Stimulated activated CD8-positive, alpha-beta memory T cell treated with anti-CD3 and anti-CD28 coated beads, Interleukin-15, amount 100 ng/mL, for 24 hours (primary cell): ENCODE measurements at places on chromosomes 5 and 9.

GRCh38 chr5:165370794-165371193 lies 1865.4 kb downstream of the MAT2B start:
- no peak for DNase-seq

DNA sequence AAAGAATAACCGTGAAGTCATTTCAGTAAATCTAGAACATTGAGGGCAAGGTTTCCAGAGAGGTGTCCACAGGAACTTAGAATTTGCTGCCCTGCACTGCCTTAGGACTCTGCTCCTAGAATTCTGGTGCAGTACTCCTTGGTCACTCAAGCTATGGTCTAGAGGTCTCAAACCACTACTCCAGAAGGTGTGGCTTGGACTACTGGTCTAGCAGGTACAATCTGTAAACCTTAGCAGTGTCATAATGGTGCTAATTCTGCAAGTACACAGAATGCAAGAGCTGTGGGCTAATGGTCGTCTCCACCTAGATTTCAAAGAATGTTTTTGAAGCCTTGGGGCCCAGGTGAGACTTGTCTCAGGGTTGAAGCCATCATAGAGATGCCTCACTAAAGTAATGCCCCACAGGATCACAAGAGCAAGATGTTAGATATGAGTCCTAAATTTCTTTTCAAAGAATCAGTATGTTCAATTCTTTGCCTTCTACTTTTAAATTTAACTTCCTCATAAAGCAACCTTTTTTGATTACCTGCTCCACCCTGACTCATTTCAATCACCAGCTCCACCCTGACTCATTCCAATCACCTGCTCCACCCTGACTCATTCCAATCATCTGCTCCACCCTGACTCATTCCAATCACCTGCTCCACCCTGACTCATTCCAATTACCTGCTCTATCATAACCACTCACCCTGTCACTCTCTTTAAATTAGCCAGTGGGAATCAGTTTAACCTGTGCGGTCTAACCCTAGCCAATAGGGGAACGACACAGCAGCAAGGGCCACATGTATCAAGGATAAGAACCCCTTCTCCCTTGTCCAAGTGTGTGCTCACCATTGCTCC lies 1111.8 kb upstream of the ACO1 start:
- no peak for DNase-seq

GRCh38 chr5:180133971-180134508 lies 62.5 kb upstream of the RNF130 start:
- DNase-seq, result no peak

GRCh38 chr5:143812085-143812705 lies at the start of gene HMHB1:
TSS of gene HMHB1 (plus strand) at chr5:143812161.
- no peak for DNase-seq

DNA sequence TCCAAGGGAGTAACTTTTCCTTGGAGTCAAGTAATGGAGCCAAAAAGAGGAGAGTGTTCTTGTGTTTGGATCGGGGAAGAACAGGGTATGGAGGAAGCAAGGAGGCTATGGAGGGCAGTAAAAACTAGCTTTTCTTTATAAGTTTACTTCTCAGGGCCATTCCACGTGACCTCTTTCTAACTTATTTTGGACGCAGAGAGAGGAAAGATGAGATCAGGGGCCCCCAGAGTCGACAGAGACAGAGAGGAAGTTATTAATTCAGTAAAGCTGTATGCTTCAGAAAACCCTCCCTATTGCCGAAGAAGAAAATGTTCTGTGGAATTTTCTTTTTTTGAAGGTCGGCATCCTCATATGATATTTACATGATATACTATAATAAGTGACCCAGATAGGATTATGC lies 233.8 kb upstream of the MPDZ start:
- DNase-seq, result no peak

DNA sequence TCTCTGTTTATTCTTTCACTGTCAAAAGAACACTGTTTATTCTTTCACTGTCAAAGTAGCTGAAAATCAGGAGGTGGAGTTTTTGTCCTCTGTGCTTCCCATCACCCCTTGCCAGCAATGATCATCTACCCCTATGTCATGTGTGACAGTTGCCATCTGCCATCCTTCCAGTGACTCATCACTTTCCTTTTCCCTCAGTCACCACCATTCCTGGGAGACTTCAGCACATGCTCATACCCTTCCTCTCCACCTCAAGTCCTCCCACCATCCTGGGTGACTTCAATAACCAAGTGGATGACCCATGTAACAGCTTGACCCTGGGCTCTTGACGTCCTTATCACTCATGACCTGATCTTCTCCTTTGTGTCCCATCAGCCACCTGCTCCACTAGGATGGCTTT lies 43.3 kb upstream of the RASEF start:
- DNase-seq, result no peak

DNA sequence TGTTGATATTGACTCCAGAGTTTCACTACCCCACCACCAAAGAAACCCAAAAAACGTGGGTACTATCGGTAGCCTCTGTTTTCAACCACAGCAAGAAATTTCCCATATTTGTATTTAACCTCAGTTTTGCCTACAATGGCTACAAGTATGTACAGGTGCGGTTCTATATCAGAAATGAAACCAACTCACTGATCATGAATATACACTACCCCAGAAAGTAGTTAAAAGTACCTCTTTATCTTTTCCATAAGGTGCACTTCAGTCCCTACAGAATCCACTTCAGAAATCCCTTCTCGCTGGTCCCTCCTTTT lies 140.6 kb upstream of the SLC12A2 start:
- no peak for DNase-seq

- no peak for DNase-seq
Observed at GRCh38 chr5:67222243-67223025, 25.8 kb upstream of the CD180 start.

DNA sequence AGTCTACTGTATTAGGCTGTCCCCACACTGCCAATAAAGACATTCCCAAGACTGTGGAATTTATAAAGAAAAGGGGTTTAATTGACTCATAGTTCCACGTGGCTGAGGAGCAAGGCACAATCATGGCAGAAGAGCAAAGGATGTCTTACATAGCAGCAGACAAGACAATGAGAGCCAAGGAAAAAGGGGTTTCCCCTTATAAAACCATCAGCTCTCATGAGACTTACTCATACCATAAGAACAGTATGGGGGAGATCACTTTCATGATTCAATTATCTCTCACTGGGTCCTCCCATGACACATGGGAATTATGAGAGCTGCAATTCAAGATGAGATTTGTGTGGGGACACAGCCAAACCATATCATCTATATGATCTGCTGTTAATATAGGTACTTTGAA lies 14.8 kb upstream of the FSTL4 start:
- DNase-seq, result no peak

- DNase-seq, result no peak
Observed at GRCh38 chr9:7613931-7614330, 185.6 kb downstream of the DMAC1 start.

GRCh38 chr5:137016783-137017324 lies 482.3 kb downstream of the SPOCK1 start:
- no peak for DNase-seq

GRCh38 chr5:172043865-172044264 lies 37.4 kb upstream of the FBXW11 start:
- DNase-seq, result no peak

DNA sequence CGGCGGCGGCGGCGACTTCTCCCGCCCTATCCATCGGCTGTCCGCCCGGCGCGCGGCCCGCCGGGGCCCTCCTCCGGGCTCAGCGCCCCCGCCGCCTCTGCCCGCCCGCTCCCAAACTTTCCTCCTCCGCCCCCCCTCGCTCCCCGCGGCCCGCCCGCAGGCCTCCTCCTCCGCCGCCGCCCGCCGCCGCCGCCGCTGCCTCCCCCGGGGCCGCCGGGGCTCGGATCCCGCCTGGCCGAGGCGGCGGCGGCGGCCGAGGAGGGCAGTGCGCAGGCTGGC lies 460 bp upstream of the PBX3 start:
- DNase-seq, result no peak

DNA sequence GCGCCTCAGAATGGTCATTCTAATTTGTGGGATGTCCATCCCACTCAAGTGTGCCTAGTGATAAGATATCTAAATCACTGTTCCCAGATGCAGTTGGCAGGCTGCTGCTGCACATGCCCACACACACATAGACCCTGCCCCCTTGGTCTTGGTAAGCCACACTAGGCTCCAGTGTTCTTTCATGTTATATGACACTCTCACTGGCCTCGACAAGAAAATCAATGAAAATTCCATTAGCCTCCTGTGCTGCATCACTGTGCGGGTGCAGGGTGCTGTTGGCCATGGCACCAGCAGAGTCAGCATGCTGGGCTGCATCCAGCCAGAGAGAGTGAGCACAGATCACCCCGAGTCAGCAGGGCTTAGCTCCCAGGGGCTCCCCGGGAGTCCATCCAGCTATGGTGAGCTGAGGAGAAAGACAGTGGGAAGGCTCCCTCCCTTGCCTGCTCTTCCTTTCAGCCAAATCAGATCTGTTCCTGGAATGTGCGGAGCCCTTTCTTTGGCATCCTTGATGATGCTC lies 59.9 kb downstream of the ABLIM3 start:
- no peak for DNase-seq

- DNase-seq, result no peak
Observed at GRCh38 chr5:153964191-153964879, 74.4 kb downstream of the FAM114A2 start.

DNA sequence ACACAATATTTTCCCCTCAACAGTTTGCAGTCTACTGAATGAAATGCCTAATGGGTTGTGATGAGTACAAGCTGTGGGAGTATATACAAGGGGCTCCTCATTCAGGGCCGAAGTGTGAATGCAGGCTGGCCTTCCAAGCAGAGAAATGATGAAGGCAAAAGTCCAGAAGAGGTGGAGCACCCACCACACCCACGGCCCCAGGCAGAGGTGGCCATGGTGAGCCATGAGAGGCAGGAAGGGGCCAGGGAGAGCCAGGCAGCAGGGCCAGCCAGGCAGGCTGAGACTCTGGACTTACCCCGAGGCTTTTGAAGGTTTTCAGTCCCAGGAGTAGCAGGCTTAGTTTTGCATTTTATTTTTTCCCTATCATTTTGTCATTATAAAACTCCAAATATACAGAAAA lies 218.1 kb downstream of the AUH start:
- no peak for DNase-seq

- no peak for DNase-seq
Observed at GRCh38 chr5:145025775-145026174, 809.4 kb downstream of the PRELID2 start.

GRCh38 chr5:170420806-170421412 lies 31.7 kb upstream of the KCNMB1 start:
- no peak for DNase-seq

DNA sequence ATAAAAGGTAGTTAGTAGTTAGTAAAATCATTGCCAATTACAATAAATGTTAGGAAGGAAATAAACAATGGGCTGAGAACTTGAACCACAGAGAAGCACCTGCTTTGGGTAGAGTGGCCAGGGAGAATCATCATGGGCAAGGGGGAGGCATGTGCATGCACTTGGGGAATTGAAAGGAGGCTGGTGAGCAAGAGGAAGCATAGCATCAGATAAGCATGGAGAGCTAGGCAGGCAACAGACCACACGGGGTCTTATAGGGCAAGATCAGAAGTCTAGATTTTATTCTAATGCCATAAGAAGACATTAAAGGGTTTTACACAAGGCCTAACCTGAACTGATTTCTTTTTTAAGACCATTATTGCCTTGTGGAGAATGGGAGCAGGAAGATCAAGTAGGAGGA lies 93.4 kb downstream of the PIP5K1B start:
- no peak for DNase-seq

DNA sequence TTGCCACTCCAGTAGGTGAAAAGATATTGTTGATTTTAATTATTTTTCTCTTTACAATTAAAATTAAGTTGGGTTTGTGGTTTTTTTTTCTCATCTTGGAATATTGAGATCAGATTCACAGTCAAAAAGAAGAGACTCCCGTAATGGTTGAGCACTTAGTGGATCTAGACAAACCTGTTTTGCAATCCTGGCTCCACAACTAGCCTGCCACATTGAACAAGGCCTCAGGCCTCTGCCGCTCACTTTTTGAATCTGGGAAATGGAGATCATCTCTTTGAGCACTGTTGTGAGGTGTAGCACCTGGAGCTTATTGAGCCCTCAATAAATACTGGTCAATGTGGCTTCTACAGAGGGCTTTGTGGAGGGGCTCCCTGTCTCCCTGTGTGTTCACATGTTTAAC lies 37.1 kb upstream of the RARS1 start:
- DNase-seq, result no peak

GRCh38 chr5:6088706-6089105 lies 289.6 kb downstream of the MED10 start:
- DNase-seq, result no peak

- DNase-seq, result no peak
Observed at GRCh38 chr5:180623411-180623834, 26.0 kb downstream of the FLT4 start.

DNA sequence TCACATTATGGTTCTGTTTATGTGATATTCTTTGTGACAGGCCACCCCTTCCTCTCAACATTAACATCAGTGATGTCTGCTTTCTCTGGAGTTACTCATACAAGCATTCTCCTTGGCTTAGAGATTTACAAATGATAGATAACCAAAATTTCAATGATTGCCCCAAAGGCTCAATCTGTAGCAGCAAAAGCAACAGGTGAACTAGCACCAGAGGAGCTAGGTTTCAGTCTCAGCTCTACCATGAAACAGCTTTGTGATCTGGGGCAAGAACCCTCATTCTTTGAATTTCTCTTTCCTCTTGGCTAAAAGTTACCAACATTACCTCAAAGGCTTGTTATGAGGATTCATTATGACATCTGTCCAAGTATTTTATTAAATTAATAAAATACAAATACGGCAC lies 120.5 kb downstream of the PPP2R2B start:
- no peak for DNase-seq

DNA sequence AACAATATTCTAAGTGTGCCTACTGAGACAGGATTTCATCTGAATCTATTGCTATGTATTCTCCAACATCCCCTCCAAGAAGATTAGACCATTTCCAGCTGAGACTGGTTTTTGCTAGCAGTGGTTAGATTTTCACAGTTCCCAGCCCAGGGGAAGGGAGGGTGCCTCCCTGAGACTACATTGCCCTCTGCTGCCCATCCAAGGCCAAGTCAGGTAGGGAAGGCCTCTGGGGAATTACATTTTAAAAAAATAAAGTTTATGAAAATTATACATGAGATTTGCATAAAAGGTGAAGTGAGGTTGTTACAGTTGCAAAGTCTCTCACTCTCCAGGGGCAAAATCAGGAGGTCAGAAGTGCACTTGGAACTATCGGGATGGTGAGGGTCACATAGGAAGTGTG lies 28.0 kb upstream of the SYK start:
- no peak for DNase-seq

DNA sequence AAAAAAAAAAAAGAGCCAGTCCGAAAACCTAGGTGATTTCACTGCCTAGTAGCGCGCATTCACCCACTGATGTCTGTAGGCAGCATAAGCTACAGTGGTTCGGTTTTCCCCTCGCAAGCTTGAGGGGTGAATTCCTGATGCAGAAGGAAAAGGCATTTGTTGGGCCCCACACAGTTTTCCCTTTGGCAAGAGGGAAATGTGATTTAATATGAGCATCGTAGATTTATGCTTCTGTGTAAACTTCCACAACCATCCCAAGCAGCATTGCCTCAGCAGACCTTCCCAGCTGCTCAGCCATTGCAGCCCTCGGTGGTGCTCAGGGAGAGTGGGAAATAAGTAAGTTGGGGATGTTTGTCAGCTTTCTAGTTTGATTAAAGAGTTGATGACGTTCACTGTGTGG lies 231.5 kb upstream of the PPP1R2B start:
- DNase-seq, result no peak

GRCh38 chr5:5330728-5331452 lies 91.6 kb upstream of the ICE1 start:
- no peak for DNase-seq

- no peak for DNase-seq
Observed at GRCh38 chr5:143606043-143606752, 202.7 kb upstream of the NR3C1 start.
